ENCODE measurements at places on chromosomes 3 and 15.

GRCh38 chr15:72796515-72797337 is 13.2 kb upstream of the ADPGK start:
- peak; percentile 67 for DNase-seq

- DNase-seq: no peak
Observed at GRCh38 chr3:134315286-134316106, 58.8 kb downstream of the AMOTL2 start.

DNA sequence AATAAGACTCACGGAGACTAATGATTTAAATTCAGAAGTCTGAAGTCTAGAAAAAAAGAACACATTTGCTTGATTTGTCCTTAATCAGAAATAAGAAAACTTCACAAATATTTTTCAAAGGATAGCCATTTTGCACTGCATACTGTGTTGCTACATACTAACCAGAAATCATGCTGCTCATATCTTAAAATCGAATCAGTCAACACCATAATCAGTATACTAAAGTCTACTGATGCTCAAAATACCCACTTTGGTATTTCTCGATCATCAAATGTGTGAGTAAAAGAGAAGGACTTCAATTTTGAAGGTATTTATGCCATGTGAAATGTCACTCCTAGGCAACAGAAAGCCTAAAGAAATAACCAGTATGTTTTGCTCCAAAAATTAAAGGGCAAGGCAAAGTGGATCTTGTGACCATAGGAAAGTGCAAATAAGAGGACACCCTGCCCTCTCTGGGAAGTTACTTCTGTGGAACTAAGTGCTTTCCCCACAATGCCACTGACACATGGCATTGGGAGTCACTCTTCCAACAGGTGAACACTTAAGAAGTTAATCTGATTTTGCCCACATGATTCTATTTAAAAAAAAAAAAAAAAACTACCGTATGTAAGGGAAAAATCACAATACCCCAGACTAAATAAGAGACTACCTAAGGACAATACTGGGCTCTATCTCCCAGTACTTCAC is 2.7 kb downstream of the LRIG1 start:
- no peak for DNase-seq

- peak; percentile 78 for DNase-seq
Observed at GRCh38 chr3:105369500-105370371, 3.0 kb downstream of the ALCAM start.

GRCh38 chr3:17771177-17772017 is 29.0 kb upstream of the TBC1D5 start:
- no peak for DNase-seq

DNA sequence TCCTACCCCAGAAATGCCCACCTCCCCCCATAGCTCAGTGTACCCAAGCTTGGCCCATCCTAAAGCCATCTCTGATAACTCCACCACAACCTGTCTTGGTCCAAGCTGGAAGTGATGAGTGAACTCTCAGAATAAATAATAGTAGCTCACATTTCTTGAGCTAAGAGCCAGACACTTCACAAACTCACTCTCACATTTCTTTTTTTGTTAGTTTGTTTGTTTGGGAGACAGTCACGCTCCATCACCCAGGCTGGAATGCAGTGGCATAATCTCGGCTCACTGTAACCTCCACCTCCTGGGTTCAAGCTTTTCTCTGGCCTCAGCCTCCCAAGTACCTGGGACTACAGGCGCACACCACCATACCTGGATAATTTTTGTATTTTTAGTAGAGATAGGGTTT is 46.2 kb downstream of the LIPC start:
- no peak for DNase-seq

- DNase-seq: no peak
Observed at GRCh38 chr3:141524988-141525387, 38.2 kb downstream of the RASA2 start.

- DNase-seq: no peak
Observed at GRCh38 chr3:43317461-43318316, 31.3 kb downstream of the SNRK start.

DNA sequence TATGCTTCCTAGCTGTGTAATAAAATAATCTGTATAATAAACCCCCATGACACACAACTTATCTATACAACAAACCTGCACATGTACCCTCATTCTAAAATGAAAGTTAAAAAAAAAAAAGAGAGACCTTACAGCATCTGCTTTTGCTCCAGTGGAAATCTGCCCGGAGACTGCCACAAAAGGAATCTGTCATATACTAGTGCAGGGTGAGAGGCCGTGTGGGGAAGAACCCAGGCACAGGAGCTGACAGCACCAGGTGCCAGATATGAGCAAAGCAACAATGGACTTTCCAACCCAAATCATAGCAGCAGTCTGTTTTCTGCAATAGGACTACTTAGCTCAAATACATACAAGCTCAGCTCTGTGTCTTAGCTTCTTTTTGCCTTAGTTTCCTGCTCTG is 346.5 kb downstream of the ROBO1 start:
- DNase-seq: no peak

DNA sequence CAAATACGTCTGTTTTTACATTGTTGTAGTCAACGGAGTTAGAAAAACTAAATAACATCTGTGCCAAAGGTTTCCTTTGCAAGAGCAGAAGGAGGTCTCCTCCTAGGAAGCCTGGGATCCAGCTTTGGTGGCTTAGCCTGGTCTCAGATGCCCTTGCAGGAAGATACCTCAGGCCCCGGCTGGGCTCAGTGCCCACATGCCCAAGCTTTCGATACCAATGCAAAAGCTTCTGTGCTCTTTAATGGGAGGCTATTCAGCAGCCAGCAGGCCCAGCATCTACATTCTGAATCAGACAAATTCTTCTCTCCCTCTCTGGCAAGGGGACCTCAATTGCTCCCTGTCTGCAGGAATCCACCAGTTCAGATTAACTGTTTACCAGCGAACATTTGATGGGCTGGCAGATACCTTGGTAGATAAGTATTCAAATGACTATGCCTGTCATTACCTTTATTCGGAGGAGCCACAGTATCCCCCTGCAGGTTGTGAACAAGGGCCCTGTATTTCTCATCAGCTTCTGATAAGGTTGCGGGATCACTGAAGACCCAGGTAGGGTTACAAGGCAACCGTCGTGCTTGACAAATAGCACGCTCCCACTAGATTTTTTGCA is 180.1 kb upstream of the KBTBD8 start:
- DNase-seq: no peak

DNA sequence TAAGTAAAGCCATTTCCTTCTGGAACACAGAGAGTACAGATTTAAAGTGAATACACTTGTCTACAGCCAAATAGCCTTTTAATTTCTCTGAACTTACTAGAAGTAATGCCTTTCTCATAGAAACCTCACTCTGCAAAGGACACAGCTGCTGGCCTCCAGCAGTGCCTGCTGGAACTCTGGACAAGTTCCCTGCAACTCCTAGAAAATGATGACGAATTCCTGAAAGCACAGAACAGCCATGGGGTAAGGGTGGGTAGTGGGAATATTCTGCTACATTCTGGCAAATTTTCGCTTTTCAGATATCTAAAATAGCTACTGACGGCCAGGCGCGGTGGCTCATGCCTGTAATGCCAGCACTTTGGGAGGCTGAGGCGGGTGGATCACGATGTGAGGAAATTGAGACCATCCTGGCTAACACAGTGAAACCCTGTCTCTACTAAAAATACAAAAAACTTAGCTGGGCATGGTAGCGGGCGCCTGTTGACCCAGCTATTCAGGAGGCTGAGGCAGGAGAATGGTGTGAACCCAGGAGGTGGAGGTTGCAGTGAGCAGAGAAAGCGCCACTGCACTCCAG is 34.4 kb downstream of the RYK start:
- DNase-seq: no peak

DNA sequence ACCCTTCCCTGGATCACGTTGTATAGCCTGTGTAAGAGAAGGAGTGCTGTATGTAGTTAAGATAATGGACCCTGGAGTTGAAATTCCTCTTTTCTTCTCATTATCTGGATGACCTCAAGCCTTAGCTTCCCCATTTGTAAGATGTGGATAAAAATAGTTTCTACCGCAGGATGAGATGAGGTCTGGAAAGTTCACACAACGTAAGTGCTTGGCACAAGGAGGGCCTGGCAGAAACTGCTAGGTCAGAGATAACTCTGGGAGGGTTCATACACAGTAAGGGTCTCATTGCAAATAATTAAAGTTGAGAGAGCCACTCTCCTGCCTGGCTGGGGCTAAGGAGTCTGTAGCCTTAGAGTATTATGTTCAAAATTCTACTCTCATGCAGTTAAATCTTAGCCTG is 214.4 kb downstream of the LRTM1 start:
- no peak for DNase-seq

DNA sequence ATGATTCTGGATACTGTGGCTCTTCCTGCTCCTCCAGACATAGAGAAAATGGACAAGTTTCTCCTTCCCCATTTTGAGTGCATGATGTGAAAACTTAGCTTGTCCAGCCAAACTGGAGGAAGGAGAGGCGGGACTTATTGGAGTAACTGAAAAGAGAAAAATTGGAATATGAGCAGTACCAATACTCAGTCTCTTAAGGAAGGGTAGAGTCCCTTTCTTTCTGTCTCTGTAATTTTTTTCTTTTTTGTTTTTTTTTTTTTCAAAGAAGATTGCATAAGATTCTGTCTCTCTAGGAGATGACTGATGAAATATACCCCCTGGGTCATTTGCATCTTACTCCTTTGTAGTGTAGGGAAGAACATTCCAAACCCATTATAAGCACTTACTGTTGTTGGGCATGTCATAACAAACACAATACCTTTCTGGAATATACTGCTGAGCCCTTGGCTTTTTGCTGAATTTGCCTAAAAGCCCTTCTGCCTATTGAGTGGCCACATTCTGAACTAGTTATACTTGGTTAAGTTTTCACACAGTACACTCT is 498.1 kb upstream of the TPRG1 start:
- no peak for DNase-seq

DNA sequence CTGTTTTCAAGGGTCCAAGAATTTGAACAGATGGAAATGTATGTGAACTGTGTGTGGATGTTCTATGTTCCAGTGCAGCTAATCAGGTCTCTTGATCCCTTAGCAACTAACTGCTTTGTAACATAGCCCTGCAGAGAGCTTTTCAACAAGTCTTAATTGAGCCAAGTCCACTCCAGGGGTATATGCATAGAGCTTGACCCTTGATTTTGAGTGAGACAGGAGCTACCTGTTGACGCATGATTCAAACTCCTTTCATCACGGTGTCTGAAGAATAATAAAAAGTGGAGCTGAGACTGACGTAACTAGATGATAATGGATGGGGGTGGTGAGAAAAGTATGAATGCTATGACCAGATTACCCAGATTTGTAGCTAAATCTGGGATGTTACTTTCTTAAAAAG is 93.3 kb upstream of the CCDC54 start:
- DNase-seq: no peak
